Activated CD4-positive, alpha-beta T cell treated with anti-CD3 and anti-CD28 coated beads for 48 hours (primary cell): ENCODE measurements at places on chromosomes 5 and 9.

DNA sequence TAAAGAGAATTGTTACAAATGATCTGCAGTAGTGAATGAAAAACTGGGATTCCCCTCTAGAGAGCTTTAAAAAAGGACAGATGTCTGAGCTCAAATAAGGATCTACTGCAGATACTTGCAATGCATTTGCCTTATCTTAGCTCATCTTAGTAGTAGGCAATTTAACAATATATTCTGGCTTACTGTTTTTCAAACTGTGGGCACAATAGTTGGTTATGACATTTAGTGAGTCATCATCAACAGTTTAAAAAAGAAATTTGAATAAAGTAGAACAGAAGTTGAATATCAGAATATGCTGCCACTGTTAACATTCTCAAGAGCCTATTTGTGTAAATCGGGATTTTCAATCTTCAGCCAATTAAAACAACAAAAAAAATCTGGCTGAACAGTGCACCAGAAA, 6.7 kb upstream of the CAST start:
- DNase-seq = no peak

- DNase-seq = no peak
These were observed 9.6 kb upstream of the IFNE start for GRCh38 chr9:21491756-21492155.

- DNase-seq = no peak
These were observed 19.2 kb downstream of the BHMT start for GRCh38 chr5:79130781-79131180.

- DNase-seq = no peak
These were observed 17.6 kb upstream of the CDKN2B start for GRCh38 chr9:22026696-22027095.

DNA sequence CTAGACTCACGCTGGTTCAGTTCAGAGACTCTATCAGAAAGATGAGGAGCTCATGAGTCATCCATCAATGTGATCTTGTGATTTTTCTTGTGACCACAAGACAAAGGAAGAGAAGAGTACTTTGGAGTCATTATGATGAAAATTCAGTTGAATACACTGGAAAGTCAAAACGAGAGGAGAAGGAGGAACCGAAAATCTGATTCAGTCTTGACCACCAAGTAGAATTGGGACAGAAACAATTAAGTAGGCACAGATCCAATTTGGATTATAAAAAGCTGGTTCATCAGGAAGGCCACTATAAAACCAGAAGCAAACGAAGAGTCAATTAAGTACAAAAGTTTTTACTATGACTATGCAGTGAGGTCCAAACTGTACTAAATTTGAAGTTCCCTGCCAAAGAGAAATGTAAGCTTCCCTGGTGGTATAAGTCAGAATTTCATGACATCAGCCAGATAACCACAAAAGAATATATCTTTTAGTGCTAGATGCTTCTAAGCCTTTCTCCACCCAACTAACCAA, 90.9 kb downstream of the THBS4 start:
- DNase-seq = peak; percentile 31

DNA sequence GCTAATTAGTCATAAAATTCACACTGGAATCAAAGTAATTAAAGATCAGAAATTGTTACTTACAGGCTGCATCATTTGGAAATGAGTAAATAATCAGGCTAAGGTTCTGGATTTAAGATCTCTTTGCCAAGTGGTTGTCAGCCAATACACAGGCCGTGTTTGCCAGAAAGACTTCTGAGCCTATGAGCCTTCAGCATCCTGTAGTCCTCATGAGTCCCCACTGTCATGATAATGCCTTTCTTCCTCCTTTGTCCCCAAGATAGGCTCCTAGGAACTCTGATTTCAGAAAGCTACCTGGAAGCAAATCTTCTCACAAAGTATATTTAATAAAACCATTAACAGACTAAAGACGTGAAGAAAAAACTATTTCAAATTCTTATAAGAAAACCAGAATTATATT, 810.5 kb downstream of the DNAH5 start:
- DNase-seq = no peak

DNA sequence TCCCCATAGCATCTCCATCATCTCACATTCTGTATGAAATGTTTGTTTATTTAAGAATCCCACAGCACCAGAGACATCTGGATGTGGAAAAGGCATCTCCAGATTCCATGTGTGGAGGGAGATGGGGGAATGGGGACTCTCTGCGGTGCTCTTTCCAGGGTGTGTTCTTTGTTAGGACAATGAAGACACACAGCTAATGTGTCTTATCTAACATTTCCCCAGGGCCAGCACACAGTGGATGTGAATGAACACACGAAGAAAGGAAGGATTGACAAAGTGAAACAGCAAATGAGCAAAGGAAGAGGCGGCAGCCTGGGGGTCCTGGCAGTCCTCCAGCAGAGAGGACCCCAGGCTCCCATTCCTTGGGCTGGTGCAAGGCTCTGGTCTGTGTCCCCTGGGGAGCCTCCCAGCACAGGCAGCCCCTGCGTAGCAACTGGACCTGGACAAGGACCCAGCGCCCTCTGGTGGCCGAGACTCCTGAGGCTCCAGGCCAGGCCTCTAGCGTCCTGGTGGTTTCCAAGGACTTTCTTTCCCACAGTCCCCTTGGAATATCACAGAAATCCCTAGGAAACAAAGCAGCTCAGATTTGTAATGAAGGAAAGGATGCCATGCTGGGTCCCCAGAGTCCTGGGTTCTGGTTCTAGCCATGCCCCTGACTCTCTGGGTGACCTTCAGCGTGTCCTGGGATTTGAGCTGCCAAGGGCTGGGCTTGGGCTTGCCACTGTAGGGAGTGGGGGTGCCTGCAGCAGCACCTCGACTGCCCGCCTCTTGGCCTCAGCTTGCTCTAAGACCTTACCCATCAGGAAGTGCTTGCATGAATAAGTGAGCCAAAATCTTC, 3.5 kb upstream of the PDLIM7 start:
- peak; percentile 90 for DNase-seq

DNA sequence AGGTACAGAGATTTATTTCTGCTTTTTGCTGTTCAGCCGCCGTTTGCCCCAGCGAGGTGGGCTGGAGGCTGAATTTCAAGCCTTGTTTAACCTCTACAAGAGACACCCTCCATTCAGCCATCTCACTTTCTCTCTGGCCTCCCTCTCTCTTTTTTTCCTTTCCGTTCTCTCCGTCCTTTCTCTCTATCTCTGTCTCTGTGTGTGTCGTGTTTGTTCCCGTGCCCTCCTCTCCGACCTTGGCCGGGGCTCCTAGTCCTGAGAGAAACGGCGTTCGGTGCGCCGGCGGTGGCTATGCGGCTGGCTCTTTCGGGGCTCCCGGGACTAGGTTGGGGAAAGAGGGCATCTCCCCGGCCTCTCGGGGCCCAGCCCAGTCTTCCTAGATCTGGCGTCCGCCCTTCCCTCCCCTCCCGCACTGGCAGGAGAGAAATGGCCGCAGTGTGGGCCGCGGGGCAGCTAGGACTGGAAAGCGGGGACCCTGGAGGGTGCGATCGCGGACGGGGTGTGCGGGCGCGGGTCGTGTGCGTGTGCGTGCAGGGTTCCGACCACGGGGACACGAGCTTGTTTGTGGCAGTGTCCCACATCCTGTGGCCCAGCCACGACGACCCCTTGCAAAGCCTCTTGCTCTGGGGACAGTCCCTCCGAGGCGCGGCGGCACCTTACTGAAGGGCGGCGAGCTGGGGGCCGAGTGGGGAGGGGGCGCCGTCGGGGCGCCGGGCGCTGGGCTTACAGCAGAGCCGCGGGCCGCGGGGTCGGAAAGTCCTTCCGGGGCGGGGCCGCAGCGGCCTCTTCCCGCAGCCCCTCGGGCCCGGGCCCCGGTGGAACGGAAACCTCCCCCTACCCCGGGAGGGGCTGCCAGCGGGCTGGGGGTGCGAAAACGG, 5.7 kb downstream of the LHX2 start:
- DNase-seq = no peak

GRCh38 chr5:159956074-159956473, 39.8 kb downstream of the ADRA1B start:
- DNase-seq = no peak

GRCh38 chr5:25459082-25459481, 814.3 kb upstream of the CDH10 start:
- no peak for DNase-seq

DNA sequence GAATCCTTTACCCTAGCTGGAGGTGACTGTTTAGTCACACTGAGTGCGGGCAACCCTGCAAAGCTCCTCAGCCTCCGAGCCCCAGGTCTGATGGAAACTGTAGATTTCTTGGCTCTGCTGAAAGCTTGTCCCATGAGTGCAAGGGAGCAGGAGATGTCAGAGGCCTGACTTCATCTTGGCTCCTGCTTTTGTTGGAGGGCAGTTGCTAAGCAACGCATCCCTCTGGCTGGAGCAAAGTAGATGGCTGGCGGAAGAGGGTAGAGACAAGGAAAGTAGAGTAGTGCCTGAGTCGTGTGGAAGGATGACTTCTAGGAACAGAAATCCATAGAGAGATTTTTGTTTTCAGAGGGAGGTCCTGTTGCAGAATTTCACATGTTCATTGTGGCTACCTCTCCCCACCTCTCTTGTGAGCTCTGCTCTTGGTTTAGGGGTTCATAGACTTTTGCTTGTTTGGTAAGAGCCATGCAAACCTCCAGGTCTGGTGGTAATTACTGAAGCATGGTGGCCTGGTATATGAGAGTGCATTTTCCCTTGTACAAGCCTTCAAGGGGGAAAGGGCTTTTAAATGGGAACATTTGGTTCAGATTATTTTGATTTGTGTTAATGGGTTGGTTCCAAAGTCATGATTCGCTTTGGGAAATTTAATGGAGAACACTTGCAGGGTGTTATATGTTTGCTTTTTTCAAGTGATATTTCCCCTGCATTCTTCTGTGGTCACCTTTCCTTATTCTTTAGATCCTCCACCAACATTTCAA, 71.5 kb downstream of the ARHGAP26 start:
- DNase-seq = no peak

GRCh38 chr9:136437839-136438547, 1.7 kb downstream of the INPP5E start:
- DNase-seq = no peak

- DNase-seq = peak; percentile 28
These were observed 1.3 kb downstream of the SH3RF2 start for GRCh38 chr5:145937432-145938250.
